ENCODE measurements at places on chromosomes 5 and 9.

DNA sequence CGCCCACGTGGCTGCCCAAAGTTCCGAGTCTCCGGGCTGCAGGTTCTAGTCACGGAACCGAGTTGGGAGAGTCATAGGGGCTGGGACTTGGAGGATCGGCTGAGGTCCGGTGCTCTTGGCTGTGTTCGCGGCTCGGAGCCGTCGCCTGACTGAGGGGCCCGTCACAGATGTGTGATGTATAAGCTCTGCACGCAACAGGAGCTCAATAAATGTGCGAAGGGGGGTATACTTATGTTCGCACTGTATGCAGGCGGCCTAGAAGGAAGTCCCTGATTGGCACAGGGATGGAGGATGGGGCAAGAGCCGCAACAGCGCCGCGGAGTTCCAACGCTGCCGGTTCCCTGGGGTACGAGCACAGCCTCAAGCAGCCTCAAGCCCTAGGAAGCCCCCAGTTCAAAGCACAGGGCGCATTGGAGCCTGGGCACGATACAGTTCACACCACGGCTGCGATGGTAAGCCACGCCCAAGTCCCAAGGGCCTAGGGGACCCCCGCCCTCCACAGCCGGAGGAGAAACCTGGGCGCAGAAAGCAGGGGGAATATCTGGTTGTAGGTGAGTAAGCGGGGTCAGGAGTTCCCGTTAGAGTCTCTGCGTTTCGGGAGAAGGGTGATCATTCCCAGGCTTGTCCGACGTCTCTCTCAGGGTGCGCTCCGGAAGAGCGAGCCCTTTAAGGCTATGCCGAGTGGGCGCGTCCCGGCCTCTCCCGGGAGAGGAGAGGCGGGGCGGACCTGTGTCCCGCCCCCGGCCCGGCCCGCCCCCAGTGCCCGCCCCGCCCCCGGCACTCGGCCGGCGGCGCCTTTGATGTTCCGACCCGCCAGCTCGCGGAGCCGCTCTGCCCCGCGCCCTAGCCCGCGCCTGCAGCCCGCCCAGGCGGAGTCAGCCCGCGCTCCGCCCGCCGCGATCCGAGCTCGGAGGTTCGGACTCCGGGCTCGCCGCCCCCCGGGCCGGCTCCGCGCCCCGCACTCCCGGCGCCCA lies at the start of gene TCF7:
Gene TCF7 (plus strand): TSS at position 780 of the 974 bp plus-strand sequence. CDS start 226 bp downstream, outside the sequence.
- peak; percentile 74 for DNase-seq

DNA sequence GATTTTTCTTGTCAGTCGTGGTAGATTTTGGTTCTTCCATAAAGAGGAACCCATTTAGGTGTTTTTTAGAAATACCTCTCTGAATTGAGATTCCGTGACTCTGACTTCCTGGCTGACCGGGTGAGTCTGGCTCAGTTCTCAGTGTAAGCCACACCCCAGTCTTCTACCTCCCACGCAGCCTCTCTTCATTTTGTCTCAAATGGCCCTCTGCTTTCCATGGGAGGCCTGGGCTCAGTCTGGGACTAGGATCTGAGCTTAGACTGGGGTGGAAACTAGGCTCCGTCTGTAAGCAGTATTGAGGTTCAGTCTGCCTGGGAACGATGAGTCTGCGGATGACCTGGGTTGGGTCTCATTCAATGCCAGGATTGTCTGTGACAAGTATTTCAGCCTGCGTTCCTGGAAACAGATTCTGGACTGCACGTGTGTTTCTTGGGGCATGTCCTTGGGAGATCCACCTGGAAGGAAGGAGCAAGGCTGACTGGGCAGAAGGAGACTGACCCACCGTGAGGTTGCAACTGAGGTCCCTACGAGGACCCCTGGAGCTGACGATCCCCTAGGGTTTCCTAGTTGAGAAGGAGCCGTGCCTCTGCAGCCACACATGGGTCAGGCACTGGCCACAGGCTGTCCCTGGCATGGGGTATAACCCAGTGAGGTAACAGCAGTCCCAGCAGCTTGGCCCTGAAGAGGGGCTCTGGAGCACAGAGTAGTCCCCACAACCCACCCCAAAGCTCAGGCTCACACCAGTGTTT lies 12.4 kb upstream of the CRB2 start:
- no peak for DNase-seq

GRCh38 chr5:42676362-42676761 lies 80.3 kb upstream of the CCDC152 start:
- DNase-seq = no peak

DNA sequence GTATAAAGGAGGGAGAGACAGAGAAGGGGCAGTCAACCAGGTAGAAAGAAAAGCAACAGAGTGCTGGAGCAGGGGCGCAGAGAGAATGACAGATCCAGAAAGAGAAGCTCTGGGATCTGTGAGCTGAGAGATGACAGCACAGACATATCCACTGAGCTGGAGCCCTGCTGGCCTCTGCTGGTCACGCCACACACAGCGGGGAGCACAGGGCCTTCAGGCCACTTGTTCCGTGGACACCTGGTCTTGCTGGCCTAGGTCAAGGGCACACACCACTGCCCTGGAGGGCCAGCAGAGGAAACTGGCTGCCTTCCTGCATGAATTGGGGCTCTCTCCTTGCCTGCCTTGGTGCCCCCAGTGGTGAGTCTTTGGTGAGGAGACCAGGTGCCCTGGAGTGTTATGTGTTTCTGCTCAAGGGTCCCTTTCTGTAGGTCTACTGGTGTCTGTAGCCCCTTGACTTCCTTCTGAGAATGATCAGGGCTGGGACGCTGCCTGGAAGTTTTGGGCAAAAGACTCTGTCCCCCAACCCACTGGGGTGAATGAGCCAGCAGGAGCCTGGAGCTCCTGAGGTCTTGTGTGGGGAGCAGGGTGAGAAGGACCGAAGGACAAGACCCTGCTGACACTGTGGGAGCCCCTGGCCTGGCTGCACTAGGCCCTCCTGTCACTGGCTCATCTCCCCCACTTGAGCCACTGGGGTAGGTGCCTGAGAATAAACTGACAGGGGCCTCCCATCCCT lies 59.2 kb upstream of the ADAMTS2 start:
- DNase-seq = no peak

- DNase-seq = no peak
Observed at GRCh38 chr5:104045987-104046386, 483.4 kb upstream of the NUDT12 start.

GRCh38 chr9:84121991-84122523 lies 141.5 kb downstream of the RMI1 start:
- DNase-seq = no peak

- no peak for DNase-seq
Observed at GRCh38 chr5:83632874-83633273, 87.8 kb downstream of the HAPLN1 start.

DNA sequence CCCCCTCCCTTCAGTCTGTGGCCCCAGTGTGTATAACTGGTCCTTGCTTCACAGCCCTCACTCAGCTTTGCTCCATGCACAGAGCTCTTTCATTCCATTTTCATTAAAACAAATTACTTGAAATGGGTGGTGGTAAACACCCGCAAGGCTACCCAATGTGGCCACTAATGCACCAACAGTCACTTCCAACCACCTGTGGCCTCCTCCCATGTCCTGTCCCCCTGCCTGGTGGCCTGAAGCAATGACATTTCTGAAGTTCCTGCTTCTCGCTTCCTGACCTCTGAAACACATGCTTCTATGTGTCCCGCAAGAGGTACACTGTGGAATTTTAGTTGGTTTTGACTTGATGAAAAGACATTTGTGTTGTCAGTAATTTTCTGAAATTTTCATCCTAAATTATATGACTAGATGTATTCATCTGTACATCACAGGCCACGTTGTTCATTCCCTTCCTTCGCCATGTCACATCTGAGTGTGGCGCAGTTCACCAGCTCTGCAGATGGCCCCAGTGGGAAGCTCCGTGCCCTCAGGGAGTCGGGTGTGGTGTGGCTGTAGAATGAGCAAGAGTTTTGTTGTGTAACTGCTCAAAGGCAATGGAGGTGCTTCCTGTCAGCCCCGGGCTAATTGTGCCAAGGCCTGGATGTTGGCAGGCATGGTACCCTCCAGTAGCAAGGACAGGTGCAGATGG lies 9.6 kb downstream of the ROPN1L start:
- DNase-seq = no peak

DNA sequence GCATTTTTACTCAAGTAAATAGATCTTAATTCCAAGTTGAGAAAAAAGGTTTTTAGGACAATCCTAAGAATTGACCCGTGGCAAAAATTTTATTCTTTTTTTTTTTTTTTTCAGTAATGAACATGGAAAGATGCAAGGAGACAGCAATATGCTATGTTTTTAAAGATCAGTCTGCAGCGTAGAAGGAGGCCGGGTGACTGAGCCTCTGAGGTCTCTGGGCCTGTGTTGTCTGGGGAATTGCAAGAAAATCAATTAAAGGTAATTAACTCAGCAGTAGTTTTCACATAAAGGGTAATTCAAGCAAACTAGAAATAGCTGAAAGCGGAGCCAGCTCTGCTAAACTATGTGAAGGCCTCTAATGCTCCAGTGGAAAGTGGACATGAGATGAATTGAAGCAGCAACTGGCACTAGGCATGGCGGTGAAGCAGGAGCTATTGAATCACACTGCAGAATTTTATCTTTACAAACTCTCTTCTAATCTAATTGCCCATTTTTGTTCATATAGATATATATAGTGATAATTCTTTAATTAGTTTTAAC lies 285.2 kb upstream of the ITGA1 start:
- no peak for DNase-seq

DNA sequence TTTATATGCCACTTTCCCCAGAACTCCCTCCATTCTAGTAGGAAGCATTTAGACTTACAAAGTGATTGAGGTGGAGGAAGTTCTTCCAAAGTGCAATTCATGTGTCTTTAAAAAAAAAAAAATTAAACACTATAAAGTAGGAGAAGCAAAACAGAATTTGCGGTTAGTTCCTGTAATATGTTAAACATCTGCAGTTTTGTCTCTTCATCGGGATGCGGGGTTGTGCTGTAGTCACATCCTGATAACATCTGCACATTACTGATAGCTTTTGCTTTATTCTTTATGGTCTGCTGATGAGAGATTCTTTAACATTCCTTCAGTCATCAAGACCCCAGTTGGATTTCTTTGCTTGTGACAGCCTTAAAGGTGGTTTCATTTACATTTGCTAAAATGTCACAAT lies 694.3 kb downstream of the NR2F1-AS1 start:
- no peak for DNase-seq

GRCh38 chr9:98990181-98990870 lies 46.6 kb downstream of the COL15A1 start:
- no peak for DNase-seq

GRCh38 chr5:83552275-83552674 lies 80.7 kb downstream of the VCAN start:
- DNase-seq = no peak

DNA sequence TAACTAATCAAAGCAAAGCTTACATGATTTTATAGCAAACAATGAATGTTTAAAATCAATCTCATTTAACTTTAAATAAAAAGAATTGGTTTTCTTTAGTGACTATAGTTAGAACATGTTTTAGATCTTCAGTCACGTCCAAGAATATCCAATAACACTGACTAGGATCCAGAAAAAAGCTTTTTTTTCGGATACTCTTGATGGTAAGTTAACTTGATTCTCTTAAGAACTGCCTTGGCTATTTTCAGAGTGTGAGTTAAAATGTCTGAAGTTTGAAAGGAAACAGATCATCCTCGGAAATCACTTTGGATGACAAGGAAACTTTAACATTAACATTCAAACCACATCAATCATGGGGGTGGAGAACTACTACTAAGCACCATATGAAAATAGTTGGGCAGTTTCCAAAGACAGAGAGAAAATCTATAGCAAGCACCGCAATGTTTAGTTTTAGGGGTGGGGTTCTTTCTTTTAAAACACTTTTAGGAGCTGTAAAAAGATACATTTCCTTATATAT lies 83.7 kb upstream of the SLC27A6 start:
- DNase-seq = no peak

All from hematopoietic multipotent progenitor cell treated with erythropoietin and hydrocortisone succinate and interleukin-3 and kit ligand, for 8 days (in vitro differentiated cells).